Cerebellum (tissue), 4 donors: ENCODE measurements at places on chromosomes 4 and X. TPM values are rescaled to one million over a fixed set of nuclear protein-coding genes. Genes with fewer than 3 reads are reported as not detected.

ODAPH gene
- total RNA-seq, result not detected

RPS6KA3 gene
- 35.1 TPM for total RNA-seq

KIF4A gene
- 5.7 TPM for total RNA-seq

SUPT20HL1 gene
- not detected for total RNA-seq

BMP3 gene
- total RNA-seq, result 1.9 TPM

FAM9B gene
- not detected for total RNA-seq

GNPDA2 gene
- total RNA-seq, result 39.9 TPM

XPNPEP2 gene
- 1.5 TPM for total RNA-seq

DSPP gene
- 0.09 TPM for total RNA-seq

FAM53A gene
- total RNA-seq, result 1.6 TPM

USP17L12 gene
- not detected for total RNA-seq

CHIC1 gene
- total RNA-seq, result 19.5 TPM

UGT2B11 gene
- total RNA-seq, result not detected

CENPI gene
- total RNA-seq, result 14.4 TPM

PAGE1 gene
- not detected for total RNA-seq

PPP4R3C gene
- total RNA-seq, result not detected

PFKFB1 gene
- total RNA-seq, result 0.45 TPM

ZNF518B gene
- 70.1 TPM for total RNA-seq

PAK3 gene
- 63.2 TPM for total RNA-seq

UCP1 gene
- not detected for total RNA-seq

TECRL gene
- total RNA-seq, result not detected

FOXR2 gene
- not detected for total RNA-seq

NXF2 gene
- not detected for total RNA-seq

FBXW7 gene
- 107 TPM for total RNA-seq

TCEAL6 gene
- 3.0 TPM for total RNA-seq

SSX2 gene
- total RNA-seq, result not detected

FNIP2 gene
- total RNA-seq, result 42.0 TPM

GABRG1 gene
- 22.3 TPM for total RNA-seq

DGAT2L6 gene
- total RNA-seq, result not detected

SLC2A9 gene
- total RNA-seq, result 4.4 TPM

EDA2R gene
- total RNA-seq, result 1.8 TPM

MED12 gene
- 27.3 TPM for total RNA-seq

HOPX gene
- 17.4 TPM for total RNA-seq

NPFFR2 gene
- total RNA-seq, result 0.73 TPM

DCK gene
- total RNA-seq, result 40.6 TPM

SPIN2A gene
- total RNA-seq, result 1.9 TPM

RHOXF2 gene
- total RNA-seq, result not detected

RBM46 gene
- total RNA-seq, result 0.27 TPM

MAGEA1 gene
- not detected for total RNA-seq

TRIML1 gene
- total RNA-seq, result not detected

PLP1 gene
- 74.2 TPM for total RNA-seq

RPL39 gene
- 1,245 TPM for total RNA-seq

NMU gene
- 4.3 TPM for total RNA-seq

ZFYVE28 gene
- total RNA-seq, result 5.7 TPM

UGT2B15 gene
- total RNA-seq, result not detected

NHSL2 gene
- 5.4 TPM for total RNA-seq

INTS6L gene
- 28.6 TPM for total RNA-seq

ANAPC10 gene
- 43.0 TPM for total RNA-seq

IL15 gene
- 1.1 TPM for total RNA-seq
